ENCODE measurements at places on chromosomes 12 and 14.

- DNase-seq: peak; percentile 1
These were observed 194.0 kb downstream of the DPF3 start for GRCh38 chr14:72699852-72700257.

DNA sequence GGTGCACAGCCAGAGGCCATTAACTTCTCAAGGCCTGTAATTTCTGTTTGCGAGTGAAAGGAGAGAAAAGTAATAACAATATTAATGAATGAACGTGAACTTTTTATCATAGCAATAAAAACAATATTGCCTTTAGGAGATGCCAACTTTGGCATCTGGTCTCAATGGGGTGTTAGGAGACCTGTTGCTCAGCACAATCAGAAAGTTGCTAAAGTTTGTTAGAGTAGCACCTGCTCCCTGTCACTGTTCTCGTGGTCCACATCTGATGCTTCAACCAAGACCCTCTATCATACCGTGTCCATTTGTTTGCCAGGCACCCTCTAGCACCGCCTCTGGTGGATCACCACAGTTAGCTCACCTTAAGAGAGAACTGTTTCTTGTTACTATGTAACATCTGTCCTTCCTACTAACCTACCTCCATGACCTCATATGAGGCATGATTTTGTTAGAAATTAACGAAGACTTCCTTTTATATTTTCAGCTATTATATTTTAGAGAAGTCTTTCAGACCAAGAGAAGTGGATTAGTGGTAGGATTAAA, 12.5 kb upstream of the CLEC4E start:
- DNase-seq: no peak

DNA sequence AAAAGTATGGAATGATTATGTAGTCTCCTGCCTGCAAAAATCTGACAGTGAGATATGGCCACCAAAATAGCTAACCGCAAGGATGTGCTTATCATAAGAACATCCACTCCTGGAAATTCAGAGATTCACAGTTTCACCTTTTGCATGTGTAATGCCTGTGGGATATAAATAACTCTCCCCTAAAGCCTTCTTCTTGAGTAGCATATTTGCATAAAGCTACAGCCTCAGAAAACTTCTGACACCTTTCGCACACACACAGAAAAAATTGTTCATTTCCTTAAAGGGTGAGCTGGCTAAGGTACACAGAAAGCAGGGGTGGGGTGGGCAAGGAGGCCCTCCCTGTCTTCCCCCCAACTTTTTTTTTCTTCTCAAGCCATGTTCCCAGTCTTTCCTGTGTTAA, 3.1 kb upstream of the IGF1 start:
- DNase-seq: no peak

DNA sequence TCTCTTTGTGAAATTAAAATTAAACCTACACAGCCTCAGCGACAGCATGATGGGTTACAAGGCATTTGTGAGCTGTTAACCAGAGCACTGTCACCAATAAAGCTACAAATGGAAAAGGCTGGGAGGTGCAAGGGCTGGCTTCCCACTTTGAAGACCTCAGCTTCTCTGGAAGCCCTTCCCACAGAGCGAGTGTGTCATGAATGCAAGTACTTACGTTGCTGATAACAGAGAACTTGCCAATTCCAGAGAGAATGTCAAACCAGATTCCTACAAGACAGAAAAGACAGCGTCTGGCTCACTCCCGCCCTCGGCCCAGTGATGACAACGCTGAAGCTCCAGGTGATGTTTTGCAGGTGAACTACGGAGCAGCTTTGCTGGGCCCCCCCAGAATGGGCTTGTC, 145.8 kb downstream of the NTF3 start:
- no peak for DNase-seq

GRCh38 chr12:6694701-6695100, 5.5 kb upstream of the ZNF384 start:
- no peak for DNase-seq

- no peak for DNase-seq
These were observed 2.8 kb downstream of the GOLGA3 start for GRCh38 chr12:132825861-132826260.

DNA sequence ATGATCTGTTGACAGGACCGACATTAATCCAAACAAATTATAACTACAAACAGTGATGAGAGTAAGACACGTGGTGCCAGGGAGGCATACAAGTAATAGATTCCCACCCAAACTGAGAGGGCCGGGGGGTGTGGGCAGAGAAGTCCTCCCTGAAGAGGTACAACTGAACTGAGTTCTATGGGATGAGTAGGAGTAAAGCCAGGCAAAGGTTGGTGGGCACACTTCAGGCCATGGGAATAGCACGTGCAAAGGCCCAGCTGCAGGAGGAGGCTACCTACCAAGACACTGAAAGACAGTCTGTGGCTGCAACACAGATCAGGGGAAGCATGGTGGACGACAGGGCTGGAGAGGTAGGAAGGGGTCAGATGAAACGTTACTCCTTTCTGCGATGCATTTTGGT, 22.0 kb upstream of the VWF start:
- no peak for DNase-seq

DNA sequence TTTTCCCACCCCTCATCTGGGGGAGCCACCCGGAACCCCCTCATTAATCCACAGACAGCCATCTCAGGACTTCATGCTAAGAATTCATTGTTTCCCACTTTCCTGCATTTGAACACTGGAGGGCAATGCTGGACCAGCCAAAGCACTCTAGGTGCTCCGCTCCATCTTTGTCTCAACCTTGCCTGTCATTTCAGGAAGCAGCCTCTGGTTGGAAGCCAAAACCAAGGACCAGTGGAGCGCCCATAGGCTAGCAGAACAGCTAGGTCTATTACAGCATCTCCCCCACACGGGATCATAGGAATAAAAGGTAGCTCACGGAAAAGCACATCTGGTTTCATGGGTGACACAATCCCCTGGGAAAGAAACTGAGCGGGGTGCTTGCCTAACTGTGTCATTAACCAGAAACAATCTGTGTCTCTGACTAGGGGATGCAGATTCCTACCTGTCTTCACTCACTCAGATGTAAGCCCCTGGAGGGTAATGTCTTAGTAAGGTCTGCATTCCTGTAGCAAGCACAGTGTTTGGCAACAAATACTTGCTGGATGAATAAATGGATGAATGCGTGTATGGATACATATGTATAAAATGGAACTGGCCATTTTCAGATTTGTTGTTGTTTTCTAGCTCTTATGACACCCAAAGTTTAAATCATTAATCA, 197.0 kb downstream of the DAD1 start:
- DNase-seq: no peak

DNA sequence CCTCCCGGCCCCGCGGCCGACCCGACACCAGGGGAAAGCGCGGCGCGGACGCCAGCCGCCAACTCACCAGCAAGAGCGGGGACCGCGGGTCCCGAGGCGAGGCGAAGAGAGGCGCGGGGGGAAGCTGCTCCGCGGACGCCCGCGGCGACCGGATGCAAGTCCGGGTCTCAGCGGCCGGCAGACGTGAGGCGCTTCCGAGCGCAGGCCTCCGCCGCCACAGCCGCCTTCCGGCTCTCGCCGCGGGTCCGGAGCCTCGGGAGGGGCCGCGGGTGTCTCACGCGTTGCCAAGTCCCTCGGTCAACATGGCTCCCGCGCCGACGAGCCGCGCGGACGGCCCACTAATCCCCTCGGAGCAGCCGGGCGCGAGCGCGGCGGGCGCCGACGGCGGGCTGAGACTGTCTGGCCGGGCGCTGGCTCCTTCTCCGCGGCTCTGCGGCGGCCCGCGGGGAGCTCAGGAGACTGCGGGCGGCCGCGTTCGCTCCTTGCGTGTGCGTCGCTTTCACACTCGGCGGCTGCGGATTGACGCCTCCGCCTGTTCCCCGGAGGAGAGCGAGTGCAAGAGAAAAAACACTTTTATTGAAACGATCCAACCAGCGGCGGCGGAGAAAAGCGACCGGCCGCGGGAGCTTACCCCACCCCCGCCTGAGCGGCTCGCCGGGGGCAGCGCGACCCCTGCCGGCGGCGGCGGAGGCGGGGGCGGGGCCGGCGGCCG, at the start of gene CDK17:
Gene CDK17 (minus strand): TSS at position 521 of the 712 bp plus-strand sequence. CDS start 65,603 bp downstream, outside the sequence.
- peak; percentile 26 for DNase-seq

DNA sequence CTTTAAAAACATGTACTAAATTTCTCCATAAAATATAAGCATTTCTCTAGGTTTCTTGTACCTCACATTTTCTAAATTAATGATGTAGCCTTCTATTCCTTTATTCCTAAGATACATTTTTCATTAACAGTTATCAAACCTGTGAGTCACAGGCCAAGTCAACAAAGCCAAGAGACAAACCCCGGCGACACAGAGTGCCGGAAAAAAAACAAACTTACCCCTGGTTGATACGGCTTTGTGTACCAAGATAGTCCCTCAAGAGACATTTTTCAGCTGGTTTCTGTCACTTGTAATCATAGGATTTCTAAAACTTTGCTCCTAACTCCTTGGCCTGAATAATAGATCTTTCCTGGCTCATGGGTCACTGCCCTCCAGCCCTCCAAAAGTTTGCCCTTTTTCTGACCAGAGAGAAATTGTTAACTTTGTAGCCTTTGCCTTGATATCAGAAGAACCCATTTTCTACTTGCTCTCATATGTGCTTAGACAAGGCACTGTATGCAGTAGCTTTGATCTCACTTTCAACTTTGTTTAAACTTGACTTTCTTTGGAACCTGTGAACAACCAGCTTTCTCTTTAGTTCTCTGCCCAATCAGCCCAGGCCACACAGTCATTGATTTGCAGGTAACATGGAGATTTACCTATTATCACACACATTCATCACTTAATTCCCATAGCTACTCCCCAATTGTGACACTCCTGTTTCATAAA, 172.2 kb downstream of the PRKD1 start:
- no peak for DNase-seq

DNA sequence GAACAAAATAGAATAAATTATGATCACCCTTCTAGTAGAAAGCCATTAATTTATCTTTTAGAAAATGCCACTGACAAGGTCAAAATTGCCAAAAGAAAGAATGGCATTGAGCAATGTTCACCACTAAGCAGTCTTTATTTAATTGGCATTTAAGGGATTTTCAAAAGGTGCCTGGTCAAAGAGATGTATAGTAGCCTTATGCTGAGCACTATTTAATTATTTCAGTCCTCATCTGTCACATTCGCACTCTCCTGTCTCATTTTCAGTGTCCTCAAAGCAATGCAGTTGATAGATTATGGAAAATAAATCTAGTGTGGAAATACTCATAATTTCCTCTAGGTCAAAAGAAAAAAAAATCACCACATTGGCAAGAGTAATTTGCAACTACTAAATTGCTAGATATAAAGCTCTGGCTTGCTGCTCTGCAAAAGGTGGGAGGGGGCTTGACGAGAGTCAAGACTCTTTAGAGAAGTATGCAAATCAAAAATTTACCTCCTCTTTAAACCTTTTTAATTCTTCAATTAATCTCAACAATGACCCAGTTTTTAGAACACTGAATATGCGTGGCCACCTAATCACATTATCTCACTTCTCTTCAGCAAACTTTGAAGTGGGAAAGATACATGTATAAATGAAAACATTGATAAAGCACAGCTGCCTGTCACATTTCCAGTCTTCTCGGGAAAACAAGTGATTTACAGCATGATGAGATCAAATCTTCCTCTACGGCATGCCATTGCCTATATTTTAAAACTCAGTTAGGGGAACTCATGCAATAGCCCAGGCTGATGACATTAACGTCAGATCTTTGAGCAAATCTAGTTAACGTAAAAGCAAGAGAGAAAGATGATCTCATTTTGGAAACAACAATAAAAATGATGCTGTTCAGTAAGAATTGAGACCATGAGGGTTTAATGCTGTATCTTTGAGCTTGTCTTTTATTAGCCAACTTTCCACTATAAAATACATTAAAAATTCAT, 373.1 kb upstream of the DCN start:
- no peak for DNase-seq

DNA sequence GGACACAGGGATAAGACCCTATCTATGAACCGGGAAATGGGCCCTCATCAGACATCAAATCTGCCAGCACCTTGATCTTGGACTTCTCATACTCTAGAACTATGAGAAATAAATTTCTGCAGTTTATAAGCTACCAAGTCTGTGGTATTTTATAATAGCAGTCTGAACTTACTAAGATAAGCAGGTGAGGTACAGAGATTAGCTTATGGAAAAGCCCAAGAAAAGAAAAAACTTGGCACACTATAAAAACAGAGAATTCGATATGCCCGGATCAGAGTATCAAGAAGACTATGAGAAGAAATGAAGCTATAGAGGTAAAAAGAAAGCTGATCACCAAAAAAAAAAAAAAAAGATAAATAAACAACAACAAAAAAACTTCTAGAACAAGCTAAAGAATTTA, 52.6 kb downstream of the EEA1 start:
- DNase-seq: no peak

DNA sequence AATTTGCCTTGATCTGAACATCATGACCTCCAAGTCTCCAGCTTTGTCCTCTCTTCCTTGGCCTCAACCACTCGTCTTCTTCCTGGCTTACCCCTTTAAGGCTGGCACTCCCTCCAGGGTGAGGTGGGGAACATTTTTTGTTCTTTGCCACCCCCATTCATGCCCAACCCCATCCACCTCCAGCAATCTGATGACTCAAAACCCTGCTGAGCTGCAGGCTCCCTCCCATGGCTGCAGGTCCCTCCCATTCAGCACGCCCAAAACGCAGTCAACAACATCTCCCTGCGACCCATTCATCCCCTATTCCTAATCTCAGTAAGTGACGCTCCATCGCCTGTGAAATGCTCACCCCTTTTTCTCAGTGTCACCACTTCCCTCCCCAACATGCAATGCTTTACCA, 138.8 kb upstream of the PRMT8 start:
- DNase-seq: no peak

DNA sequence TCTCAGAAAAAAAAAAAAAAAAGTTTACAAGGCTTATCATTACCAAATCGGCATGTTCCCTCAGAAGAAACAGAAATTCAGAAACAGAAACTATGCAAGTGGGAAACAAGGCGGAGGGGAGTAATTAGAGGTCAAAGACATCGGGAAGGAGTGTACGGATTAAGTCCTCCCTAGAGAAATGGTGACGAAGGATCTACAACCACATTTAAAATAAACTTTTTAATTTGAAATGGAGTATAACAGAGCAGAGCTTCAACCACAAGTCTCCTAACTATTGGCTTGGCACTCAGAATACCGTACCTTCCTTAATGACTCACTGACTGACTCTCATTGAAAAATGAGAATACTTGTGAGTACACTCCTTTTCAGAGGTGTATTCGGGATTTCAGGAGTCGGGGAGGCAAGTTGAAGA, 908 bp downstream of the ENTPD5 start:
- DNase-seq: peak; percentile 3

- DNase-seq: no peak
These were observed 10.2 kb downstream of the HEATR5A start for GRCh38 chr14:31410048-31410650.

GRCh38 chr12:8832500-8832899, 10.1 kb downstream of the A2ML1 start:
- no peak for DNase-seq

DNA sequence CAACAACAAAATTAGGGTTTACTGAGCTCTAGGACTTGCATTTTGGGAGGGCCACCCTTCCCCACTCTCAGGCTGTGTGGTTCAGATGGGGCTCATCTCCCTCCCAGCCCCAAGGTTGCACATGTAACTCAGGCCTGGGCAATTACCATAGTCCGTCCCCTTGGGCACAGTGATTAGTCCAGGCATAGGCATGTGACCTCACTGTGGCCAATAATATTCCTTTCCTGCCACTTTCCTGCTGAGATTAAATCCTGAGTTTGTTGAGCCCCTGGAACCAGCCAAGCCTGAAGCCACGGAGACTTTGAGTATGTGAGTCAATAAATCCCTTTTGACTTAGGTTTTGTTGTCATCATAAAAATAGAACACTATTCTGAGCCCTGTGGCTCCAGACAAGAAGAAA, 113.0 kb downstream of the AACS start:
- no peak for DNase-seq

GRCh38 chr14:91335191-91336092, 82.2 kb downstream of the CCDC88C start:
- no peak for DNase-seq

Data from GOT3 (cell line).